ENCODE measurements at places on chromosomes 1 and 21.

- DNase-seq: no peak
These were observed 422.9 kb upstream of the BEND5 start for GRCh38 chr1:49199564-49199963.

DNA sequence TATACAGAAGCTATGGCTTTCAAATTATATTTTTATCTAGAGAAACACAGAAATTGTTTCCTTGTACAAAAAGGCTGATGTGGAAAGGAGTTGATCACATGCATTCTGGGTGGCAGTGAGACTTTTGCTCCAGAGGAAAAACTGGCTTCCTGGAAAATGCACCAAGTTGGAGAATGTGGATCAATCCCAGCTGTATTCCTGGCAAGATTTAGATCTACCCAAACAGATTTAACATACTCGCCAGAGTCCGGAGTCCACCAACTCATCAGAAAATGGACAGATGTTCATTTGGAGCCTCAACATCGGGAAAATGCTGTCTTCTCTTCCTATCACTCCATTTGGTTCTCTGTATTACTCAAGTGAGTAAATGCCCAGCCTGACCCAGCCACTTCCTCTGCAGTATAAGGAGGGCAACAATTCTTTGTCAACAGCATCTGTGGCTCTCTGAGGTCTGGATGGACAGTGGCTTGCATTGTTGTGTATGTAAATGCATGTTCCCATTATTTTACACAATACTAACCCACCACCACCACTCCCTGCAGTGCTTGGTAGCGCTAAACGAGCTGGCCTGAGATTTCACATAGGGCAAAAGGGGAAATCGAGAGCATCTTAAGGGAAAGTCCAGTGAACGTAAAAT is 226.2 kb upstream of the IRF2BP2 start:
- DNase-seq: no peak

- DNase-seq: no peak
These were observed 25.6 kb downstream of the NPHP4 start for GRCh38 chr1:5966543-5967205.

DNA sequence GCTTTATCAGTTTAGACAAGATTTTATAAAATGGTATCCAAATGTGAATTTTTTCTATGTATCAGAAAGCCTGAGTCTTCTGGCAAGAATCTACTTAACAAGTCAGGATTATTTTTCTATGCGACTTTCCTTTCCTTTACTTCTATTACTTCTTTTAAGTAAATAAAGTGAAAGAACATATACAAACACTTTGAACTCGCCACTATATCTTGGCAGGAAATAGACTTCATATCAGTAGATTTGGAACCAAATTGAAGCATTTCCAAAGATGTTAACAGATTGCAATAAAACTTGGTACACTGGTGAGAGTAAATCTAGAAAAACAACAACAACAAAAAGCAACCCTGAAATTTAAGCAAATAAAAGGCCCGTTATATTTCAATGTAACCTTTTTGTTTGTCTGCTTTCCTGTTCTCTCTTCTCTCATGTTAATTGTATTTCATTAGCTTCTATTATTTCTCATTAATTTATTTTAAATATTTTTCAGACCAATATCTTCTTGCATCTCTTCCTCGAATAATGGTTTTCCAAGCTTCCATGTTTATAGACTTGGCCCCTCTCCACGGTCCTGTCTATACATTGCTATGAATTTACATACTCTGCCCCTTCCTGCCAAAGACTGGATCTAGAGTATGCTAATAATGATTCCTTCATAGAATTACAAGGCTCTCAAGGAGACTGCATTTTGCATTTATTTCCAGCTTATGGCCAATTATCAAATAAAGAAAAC is 843.6 kb downstream of the ADGRL2 start:
- no peak for DNase-seq

DNA sequence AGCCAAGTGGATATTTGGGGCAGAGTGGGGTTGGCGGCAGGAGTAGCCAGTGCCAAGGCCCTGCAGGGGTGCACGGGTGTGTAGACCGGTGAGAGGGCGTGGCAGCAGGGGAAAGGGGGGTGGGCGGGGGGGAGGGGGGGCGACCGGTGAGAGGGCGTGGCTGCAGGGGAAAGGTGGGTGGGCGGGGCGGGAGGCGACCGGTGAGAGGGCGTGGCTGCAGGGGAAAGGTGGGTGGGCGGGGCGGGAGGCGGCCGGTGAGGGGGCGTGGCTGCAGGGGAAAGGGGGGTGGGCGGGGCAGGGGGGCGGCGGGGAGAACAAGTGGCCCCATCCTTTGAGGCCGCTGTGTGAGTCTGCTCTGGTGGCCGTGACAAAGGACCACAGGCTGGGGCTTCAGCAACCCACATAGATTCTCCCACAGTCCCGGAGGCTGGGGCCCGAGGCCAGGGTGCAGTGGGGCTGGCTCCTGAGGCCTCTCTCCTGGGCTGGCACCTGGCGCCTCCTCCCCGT is 25.8 kb downstream of the RRP1 start:
- no peak for DNase-seq

- DNase-seq: no peak
These were observed 29.7 kb upstream of the TRABD2B start for GRCh38 chr1:48026701-48027532.

GRCh38 chr1:225946803-225947202 is 5.8 kb upstream of the LEFTY2 start:
- no peak for DNase-seq

GRCh38 chr21:34511787-34512455 is at the start of gene KCNE1:
Gene KCNE1 (minus strand): TSS chr21:34512210. CDS start chr21:34449634, 62,576 bp downstream.
- no peak for DNase-seq

DNA sequence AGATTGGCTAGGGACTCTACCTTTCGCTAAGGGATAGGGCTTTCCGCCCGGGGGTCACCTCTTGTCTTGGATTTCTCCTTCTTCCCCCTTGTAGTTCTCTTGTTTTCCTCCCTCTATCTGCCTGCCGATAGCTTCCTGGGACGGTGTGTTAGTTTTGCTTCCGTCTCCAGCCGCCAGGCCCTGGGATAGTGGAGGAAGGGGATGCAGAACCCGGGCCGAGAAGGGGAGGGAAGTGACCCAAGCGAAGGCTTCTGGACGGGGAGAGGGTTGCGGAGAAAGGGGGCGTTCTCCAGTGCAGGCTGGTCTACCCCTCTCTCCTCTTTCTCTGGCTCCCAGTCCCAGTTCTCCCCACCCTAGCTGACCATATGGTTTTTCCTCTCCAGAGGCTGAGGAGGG is 871 bp downstream of the TUFT1 start:
- DNase-seq: no peak

GRCh38 chr1:169148472-169149252 is 42.2 kb downstream of the ATP1B1 start:
- no peak for DNase-seq

GRCh38 chr1:237542525-237543418 is 347.9 kb downstream of the ZP4 start:
- no peak for DNase-seq

DNA sequence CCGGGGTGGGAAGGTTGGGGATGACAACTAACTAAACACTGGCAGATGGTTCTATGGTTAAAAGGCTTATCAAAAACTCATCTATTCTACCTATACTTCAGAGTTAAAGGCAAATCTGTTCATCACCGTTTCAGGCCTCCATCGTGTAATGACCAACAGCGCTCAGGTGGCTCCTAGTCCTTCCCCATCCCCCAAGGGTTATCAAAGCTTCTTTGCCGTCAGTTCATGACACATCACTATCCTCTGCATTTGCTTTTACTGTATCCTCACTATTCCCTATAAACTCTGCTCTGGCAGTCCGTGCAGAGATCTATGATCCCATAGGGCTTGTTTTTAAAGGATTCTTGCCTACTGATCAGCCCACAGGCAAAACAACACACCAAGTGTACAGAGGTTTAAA is 8.2 kb downstream of the HMGN1 start:
- DNase-seq: no peak

DNA sequence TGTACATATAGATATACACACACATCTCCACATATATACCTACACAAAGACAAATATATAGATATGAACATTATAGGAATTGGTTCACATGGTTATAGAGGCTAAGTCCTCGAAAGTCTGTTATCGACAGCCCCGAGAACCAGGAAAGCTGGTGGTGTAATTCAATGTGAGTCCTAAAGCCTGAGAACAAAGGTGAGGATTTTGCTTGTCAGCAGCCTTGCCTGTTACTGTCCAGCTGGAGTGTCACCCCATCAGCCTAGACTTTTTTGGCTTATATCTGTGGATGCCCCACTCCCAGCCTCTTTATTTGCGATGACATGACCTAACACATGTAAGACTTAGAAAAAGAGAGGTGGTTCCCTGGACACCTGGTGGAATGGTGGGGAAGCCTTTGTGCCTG is 97.0 kb downstream of the GIPC2 start:
- no peak for DNase-seq

GRCh38 chr1:31869449-31869848 is 53.6 kb upstream of the SPOCD1 start:
- DNase-seq: no peak

- DNase-seq: no peak
These were observed 87.2 kb upstream of the SOX13 start for GRCh38 chr1:203985676-203986075.

- peak; percentile 93 for DNase-seq
These were observed 355.7 kb downstream of the LTN1 start for GRCh38 chr21:28636752-28637691.

DNA sequence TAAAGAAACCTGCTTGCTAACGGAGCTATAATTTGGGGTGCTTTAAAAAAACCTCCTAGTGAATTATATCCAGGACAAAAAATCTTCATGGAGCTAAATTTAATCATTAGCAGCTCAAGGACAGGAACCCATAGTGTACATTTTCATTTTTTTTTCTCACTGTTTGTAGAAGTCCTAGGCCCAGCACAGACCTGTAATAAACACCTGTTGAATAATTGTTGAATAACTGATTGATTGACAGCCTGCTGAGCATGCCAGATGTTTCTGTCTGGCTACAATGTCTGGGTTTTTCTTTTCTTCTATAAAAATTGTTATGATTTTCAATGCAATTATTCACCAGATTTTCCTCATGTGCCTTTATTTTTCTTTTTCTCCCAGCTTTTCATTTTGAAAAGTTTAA is 10.9 kb upstream of the GALNT2 start:
- no peak for DNase-seq

DNA sequence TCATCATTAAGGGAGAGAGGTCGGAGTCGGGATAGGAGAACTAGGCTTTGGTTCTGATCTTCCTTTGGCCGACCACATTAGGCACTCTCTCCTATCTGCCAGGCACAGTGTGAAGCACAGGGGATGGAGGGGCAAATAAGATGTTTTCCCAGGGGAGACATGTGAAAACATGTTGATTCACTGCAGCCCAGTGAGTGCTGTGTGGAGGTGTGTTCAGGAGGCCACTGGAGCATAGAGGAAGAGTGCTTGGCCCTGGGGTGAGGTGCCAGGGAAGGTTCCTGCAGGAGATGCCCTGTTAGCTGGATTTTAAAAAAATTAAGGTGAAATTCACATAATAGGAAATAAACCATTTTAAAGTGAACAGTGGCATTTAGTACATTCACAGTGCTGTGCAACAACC is 3.7 kb downstream of the VANGL2 start:
- no peak for DNase-seq

GRCh38 chr1:112744009-112744578 is 29.0 kb upstream of the PPM1J start:
- DNase-seq: no peak

- no peak for DNase-seq
These were observed 3.8 kb downstream of the CCSAP start for GRCh38 chr1:229339086-229339485.

DNA sequence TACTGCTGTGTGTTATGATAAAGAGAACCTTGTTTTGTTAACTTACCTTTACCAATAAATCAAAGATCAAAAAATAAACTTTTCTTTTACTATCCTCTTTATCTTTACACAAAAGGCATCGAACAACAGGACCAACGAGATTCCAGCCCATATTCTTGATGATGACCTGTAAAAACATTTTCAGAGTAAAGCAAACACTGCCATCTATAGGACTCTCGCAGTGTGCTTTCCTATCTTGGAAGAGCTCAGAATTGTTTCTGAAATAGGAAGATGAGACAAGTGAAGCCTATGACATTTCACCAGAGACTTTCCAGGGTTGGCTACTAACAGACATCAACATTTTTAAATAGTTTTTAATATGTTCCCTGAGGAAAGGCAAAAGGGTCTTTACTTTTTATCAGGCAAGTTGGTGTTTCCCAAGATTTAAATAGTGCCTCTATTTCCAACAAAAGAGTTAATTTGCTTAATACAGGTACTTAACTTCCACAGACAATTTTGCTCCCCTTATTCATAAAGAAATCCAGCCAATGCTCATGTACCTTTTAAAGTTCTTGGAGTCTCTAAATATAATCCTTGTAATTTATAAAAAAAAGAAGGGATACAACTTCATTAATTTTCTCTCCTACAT is 7.3 kb downstream of the GLMN start:
- peak; percentile 12 for DNase-seq

DNA sequence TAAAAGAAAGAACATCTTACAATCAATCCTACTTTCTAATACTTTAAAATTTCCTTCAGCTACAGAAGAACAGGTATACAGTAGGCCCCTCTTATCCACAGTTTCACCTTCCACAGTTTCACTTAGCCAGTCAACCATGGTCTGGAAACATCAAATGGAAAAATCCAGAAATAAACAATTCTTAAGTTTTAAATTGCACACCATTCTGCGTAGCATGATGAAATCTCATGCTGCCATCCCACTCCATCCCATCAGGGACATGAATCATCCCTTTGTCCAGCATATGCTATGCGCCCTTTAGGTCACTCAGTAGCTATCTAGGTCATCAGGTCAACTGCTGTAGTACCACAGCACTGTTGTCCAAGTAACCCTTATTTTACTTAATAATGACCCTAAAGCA is 67.7 kb downstream of the HSF2BP start:
- no peak for DNase-seq

DNA sequence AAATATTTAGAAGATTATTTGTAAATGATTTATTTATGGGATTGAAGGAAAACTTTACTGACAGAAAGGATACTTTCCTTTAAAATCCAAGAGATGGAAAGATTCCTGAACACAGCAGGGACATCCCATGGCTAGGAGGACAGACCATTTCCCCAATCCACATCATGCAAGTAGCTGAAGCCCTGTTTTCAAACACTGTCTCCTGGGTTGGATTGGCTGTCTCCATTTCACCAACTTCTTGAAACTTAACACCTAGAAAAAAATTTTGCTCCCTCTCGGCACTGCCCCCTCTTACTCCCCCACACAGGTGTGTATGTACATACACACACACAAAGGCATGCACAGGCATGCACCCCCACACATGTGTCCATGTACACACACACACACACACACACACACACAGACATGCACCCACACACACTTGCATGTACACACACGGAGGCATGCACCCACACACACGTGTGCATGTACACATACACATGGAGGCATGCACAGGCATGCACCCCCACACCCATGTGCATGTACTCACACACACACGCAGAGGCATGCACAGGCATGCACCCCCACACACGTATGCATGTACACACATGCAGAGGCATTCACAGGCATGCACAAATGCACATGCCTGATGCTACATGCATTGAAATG is 320.0 kb downstream of the CHRM3 start:
- DNase-seq: no peak

DNA sequence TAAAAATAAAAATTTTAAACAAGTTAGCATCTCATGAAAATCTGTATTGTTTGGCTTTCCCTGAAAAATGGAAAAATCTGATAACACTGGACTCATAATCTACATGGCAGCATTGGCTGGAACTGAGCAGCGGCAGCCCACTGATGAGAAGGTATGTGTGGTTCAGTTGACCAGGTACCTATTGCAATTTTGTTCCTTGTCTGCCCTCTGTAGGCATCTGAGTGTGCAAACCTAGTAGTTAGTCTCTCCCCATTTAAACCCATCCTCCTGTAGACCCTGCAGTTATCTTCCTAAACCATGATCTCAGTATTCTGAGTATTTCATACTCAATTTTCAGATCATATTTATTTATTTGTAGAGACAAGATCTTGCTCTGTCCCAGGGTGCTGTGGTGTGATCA is 59.4 kb upstream of the SERBP1 start:
- peak; percentile 24 for DNase-seq
